ENCODE measurements at places on chromosomes 1 and 21.

- no peak for DNase-seq
Observed at GRCh38 chr1:27760426-27760825, 12.6 kb upstream of the STX12 start.

DNA sequence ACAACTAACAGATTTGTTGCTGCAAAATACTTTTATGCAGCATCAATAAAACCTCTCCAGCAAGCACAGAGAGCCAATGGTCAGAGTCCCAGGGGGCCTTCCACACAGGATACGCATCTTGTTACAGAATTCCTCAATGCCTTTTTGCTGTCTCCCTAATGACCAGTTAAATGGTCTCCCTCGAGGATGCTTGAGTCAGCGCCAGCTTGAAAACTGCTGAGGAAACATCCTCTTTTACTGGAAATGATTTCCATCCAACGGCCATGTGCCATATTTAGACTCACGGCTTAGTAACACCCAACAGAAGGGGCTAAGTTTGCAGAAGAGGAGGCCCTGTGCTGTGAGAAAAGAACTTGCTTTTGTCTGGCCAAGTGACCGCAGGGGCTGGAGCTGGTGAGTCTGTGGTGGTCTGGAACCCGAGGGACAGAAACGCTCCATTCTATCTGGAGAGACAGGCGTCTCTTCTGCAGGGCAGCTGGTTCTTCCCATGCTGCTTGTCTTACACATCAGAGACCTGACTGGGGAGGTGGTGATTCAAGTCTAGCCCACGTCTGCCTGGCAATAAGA, 496.4 kb downstream of the SETD4 start:
- no peak for DNase-seq

DNA sequence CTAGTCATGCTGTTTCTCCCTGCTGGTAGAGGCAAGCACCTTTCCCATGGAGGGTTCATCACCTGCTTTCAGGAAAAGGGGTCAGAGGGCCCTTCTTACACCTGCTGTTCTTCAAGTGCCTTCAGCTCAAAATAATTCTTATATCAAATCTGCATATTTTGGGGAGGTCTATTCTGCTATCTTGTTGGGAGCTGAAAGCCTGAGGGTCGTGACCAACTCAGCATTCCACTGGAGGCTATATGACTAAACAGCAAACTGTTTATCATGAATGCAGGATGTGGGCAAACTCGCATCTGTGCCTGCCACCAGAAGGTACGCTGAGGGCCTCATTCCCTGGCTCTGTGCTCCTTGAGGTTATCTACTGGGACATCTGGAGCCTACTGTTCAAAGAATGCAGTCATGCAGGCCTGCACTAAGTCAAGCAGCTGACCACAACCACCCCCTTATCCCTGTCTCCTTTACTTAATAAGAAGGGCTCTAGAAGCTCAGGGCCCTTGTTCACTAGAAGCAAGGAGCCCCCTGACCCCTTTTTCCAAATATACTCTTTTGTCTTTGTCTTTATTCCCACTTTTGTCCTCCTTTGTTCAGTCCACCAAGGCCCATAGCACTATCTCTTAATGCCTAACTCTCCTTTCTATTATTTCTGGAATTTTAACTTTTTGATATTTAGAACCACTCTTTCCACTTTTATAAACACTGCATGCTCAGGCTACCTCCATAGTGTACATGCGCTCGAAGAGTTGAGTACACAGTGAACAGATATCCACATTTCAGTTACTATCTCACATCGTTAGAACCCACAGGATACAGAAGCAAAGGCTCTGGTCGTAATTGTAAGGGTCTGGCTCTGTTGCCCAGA, 4.5 kb upstream of the TRIM17 start:
- DNase-seq, result peak; percentile 33

DNA sequence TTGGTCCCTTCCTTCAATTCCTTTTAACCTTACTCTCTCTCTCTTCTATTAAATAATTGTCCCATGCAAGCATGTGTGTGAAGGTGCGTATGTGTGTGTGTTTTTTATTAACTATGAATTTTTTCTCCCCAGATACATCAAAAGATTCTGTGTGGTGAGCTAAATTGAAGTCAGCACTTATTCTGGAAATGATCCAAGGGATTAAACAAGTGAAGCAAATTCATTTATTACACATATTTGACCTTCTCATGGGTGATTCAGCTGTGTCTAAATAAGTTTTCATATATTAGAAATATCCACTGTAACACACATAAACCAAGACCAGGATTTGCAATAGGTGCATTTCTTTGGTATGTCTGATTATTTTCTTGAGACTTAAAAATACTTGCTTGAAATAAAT, 24.3 kb downstream of the CHODL start:
- DNase-seq, result no peak

DNA sequence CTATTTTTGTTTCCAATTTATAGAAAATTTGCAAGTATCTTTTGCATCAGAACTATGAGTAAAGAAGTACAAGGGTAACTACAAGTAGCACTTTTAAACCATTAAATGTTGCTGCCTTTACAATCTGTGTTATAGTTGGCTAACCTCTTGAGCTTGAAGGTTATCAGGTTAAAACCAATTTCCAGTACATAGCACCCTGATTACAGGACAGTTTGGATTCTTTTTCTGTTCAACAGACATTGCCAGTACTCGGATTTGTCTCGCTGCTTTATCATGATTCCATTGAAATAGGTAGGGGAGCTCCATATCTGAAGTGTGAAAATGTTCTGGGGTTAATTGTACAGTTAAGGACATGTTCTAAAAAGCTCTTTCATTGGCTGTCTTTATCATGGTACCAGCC, 40.0 kb downstream of the MIA3 start:
- no peak for DNase-seq

DNA sequence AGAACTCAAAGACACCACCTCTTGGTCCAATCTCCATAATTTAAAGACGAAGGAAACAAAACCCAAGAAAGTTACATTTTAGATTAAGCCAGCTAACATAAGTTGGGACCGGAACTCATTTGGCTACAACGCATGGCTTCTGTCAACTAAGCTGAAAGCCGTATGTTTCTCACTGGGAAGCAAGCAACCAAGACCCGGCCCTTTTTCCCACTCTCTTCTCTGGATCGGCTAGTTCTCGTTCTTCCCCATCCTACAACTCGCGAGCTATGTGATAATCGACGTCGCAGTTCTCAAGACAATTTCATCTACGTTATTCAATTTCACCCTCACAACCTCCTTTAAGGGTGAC, 601 bp downstream of the CCT8 start:
- no peak for DNase-seq

DNA sequence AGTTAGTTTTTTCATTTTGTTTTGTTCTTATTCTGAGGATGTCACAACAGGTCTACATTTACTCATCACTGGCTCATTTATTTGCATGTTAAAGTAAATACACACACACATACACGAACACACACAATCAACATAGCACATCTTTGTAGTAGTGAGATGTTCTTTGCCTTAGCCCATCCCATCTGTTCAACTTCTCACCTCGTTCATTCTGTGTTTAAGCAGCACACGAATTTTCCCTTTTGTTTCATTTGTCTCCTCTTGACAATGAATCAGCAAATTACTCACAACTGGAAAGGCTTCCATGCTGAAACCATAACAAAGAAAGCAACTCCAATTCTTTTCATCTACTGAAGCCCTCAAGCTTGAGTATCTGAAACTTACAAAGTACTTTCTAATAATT, 133.3 kb upstream of the CHRM3 start:
- DNase-seq, result peak; percentile 56

DNA sequence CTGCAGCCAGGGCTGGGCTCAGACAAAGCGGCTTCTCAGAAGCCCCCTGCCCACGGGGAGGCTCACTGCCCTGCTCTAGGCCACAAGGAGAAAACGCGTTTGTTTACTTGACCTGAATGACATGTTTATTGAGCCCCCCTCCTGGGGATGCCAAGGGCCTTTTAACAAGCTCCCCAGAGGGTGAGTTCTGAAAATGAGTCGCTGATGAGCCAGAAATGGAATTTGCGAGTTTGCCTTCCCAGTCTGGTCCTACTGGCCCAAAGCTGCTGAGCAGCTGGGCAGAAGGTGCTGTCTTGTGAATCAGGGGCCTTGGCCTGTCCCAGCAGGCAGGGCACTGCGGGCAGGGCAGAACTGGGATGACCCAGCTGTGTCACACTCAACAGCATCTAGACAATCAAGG, 120.6 kb downstream of the SYF2 start:
- peak; percentile 41 for DNase-seq

DNA sequence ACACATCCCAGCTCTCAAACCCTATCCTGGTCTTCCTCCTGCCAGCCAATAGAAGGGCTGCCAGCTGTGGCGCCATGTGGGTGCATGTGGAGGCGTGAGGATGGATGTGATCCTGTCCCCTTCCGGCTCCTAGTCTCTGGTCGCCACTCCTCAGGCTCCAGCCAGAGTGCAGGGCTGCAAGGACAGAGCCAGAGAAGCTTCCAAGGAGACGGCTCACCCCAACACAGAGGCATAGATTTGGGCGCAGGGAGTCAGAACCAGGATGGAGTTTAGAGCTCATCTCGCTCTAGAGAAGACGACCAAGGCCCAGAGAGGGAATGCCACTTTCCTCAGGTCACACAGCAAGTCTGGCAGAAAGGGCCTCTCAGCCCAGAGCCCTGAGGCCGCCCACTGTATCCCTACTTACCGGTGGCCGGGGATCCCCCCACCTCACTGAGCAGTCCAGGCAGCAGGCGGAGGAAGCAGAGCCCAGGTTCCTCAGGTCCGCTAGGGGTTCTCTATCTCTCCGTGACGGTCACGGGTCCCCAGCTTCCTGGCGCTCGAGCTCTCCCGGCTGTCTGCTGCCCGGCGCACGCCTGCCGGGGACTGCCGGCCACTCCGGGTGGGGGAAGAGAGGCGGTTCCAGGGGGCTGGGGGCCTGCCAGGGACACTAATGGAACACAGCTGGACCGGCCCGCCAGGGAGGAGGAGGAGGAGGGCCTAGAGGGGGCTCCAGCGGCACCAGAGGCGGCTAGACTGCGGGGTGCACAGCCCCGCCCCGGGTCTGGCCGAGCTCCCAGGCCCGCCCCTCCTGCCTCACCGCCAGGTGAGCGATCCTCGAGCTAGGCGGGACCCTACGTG, at the start of gene COL16A1:
COL16A1 (minus strand) TSS at position 587 of the 840 bp plus-strand sequence. CDS start 1,824 bp downstream, outside the sequence.
- peak; percentile 68 for DNase-seq

- DNase-seq, result no peak
Observed at GRCh38 chr1:9024837-9025236, 1.4 kb downstream of the SLC2A7 start.
